ENCODE measurements at places on chromosomes 7 and 10. TPM values are rescaled to one million over a fixed set of nuclear protein-coding genes. Genes with fewer than 3 reads are reported as not detected.

The PNLIPRP1 gene
- total RNA-seq, result 1.2 TPM

The FOXI2 gene
- total RNA-seq, result 0.40 TPM

The NODAL gene
- not detected for total RNA-seq

The IFIT1 gene
- 21.0 TPM for total RNA-seq

The FEZF1 gene
- not detected for total RNA-seq

The PCLO gene
- total RNA-seq, result 0.98 TPM

GRCh38 chr7:96182424-96183158 lies 139.3 kb downstream of the SLC25A13 start:
- no peak for DNase-seq

- DNase-seq, result peak; percentile 75
Measured at GRCh38 chr7:4792537-4793126, 17.2 kb downstream of the AP5Z1 start.

- DNase-seq, result peak; percentile 82
Measured at GRCh38 chr7:27168265-27168947, 3.1 kb upstream of the HOXA9 start.

DNA sequence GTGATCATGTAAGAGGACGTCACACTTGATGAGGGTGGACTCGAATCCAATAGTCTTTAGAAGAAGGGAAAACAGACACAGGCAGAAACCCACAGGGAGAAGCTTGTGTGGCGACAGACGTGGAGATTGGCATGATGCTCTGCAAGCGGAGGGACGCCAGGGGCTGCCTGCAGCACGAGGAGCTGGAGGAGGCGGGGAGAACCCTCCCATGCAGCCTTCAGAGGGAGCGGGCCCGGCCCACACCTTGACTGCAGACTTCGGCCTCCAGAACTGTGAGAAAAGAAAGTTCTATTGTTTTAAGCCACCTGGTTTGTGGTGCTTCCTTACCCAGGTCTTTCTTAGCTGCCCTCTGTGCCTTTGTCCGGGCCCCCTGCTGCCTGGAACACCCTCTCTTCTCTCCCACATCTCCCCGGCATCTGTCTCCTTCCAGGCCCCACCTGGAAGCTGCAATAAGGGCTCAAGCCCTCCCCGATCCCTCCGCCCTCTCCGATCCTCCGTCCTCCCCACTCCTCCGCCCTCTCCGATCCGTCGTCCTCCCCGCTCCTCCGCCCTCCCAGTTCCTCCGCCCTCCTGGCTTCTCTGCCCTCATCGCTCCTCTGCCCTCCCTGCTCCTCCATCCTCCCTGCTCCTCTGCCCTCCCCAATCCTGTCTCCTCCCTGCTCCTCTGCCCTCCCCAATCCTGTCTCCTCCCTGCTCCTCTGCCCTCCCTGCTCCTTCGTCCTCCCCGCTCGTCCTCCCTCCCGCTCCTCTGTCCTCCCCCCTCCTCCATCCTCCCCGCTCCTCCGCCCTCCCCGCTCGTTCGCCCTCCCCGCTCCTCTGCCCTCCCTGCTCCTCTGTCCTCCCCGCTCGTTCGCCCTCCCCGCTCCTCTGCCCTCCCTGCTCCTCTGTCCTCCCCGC lies 17.4 kb upstream of the PRKAG2 start:
- no peak for DNase-seq

DNA sequence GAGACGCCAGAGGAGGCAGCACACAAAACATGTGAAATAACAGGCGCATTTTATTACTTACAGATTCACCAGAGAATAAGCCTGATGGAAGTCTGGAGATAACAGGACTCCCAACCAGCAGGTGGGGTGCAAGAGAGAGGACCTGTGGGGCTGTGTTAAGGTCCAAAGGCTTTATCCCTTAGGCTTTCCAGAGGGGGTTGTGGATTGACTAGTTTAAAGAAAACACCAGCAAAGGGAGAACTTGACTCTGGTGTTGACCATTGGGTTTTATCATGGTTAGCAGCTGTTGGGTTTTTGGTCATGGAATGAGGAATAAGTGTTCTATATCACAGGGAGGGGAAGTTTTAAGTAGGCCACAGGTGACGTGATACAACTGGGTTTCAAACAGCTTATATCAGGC lies 1.6 kb upstream of the CRPPA start:
- DNase-seq, result no peak

DNA sequence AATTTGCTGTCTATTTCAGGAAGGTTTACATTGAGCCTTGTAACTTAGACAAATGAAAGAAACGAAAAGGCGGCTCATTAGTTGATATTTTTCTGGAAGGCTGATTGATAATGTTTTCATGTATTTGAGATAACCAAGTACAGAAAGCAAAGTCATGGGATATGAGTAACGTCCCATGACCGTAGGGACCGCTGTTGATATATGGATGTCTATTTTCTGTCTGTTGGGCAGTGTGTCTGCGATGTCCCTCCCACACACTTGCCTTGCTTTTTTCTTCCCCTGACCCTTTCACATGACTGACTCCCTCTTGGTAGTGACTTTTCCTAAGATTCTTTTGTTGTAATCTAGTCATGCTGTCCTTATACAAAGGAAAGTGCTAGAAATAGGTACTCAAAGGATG lies 57.0 kb upstream of the GPR158 start:
- DNase-seq, result no peak

DNA sequence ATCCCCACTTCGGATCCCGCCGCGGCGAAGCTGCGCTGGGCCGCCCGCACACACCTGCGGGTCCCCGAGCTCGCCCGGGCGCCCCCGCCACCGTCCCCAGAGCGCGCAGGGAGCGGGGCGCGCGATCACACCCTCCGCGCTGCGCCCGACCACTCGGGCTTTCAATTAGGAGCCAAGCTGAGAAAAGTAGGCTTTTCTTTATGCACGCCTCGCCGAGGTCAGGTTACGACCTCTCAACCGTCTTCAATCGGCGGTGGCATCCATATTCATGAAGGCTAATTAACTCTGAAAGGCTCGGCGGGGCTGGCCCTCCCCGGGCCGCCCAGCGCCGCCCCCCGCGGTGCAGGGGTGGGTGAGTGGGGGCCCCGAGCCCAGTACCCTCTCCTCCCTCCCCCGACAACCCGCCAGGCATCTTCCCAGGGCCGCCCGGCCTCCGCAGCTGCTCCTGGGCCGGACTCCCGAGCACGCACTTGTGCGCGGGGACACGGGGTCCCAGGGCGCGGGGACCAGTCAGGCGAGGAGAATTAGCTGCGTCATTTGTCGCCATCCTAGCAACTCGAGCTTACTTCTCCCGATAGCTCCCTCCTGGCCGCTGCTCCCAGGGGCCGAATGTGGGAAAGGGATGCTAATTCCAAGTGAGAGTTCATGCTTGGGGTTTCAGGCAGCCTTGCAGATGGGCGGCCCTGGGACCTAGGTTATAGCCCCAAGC lies 155.5 kb upstream of the LYZL2 start:
- DNase-seq, result peak; percentile 84

- DNase-seq, result no peak
Measured at GRCh38 chr10:9800011-9800410, 1217.7 kb upstream of the CELF2 start.

GRCh38 chr7:94697035-94697974 lies 41.4 kb upstream of the SGCE start:
- peak; percentile 82 for DNase-seq

DNA sequence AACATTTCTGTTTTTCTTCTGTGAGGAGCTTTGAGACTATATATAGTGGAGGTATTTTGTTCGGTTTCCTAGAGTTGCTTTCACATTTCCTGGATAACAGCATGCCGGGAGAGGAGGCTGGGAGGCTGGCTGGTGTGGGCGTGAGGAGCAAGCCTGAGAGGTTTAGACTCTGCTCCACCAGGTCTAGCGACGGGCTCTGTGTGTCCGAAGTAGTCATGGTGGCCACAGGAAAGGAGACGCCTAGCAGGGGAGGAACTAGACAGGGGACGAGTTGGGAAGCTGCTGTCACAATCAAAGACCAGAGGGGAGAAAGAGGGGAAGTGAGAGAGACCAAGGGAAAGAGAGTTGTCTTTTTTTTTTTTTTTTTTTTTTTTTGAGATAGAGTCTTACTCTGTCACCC lies 19.6 kb downstream of the PTPRE start:
- no peak for DNase-seq

DNA sequence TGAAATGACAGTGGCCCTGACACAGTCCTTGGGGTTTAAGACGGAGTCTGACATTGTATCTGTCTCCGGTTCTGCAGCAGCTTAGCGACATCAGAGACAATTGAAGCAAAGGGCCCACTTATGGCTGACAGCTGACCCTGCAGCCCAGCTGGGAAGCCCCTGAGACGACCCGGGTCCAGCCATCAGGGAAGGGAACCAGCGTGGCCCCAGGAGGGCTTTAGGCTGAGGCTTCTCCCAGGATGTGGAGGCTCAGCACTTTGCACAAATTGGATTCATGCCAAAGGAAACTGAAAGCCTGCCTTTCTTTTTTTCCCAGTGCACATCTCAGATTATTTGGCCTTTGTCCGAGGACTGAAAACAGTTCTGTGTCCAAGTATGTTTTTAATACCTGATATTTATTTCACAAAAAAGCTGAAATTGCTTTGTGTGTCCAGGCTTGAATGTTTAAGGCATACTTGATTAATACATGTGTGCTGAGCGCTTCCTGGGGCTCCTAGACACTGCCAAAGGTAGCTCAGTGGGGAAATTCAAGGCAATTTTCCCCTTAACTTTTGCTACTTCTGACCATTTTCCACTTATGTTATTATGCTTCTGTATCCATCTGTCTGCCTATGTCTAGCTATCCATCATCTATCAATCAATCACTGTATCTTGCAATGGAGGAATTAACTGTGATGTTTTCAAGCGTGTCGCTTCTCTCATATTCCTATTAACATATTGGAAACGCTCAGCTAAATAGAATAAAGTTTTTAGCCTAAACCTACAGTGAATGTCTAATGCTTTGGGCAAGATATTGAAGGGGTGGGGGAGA lies 34.8 kb downstream of the KLF6 start:
- DNase-seq, result no peak

GRCh38 chr7:113094517-113095249 lies 8.1 kb upstream of the GPR85 start:
- DNase-seq, result no peak

GRCh38 chr10:72952642-72953158 lies 1.9 kb downstream of the PLA2G12B start:
- no peak for DNase-seq

Data from sciatic nerve (tissue), 2 donors.